ENCODE measurements at places on chromosomes 1 and 21. TPM values are rescaled to one million over a fixed set of nuclear protein-coding genes. Genes with fewer than 3 reads are reported as not detected.

Gene EPHA2
- total RNA-seq = 2.5 TPM

Gene PRAMEF9
- not detected for total RNA-seq

Gene DENND2C
- total RNA-seq = 1.1 TPM

Gene TAF12
- 39.1 TPM for total RNA-seq

Gene NCDN
- total RNA-seq = 13.4 TPM

All from SK-MEL-5 (cell line).